ENCODE measurements at places on chromosomes 6 and 20.

- DNase-seq, result no peak
Observed at GRCh38 chr20:18138266-18138582, 561 bp downstream of the KAT14 start.

DNA sequence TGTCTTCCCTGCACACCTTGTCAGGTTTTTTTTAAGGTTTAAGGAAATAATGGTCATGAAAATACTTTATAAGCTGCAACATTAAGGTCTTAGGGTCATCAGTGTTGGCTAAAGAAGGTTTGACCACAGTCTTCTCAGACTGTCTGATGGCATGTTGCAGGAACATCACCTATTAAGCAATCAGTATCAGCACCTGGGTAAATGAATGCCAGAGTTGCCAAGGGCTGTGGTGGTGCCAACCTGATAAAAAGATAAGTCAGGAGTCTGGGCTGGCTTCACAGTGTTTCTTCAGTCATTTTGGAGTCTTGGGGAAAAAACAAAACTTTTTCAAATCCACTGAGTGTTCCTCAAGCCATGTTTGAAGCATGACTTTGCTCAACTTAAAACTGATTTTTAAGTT lies 61.5 kb upstream of the VSTM2L start:
- DNase-seq, result no peak

DNA sequence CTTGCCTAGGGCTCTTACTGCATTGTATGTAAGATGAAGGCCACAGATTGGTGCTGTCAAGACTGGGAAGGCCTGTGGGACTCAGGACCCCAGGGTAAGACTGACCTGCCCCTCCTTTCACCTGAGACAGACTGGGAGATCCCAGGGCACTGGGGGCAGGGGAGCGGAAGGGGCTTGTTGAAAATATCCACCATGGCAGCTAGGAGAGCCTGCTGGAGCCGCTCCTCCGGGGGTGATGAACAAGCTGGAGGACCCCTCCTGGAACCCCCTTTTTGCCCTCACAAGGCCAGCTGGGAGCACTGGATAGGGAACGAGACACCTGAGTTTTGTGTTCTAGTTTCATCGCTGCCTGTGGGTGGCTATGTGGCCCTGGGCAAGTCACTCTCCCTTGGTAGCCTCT lies 9.2 kb upstream of the SDCBP2 start:
- no peak for DNase-seq

- no peak for DNase-seq
Observed at GRCh38 chr20:56932575-56933330, 303.6 kb downstream of the TFAP2C start.

DNA sequence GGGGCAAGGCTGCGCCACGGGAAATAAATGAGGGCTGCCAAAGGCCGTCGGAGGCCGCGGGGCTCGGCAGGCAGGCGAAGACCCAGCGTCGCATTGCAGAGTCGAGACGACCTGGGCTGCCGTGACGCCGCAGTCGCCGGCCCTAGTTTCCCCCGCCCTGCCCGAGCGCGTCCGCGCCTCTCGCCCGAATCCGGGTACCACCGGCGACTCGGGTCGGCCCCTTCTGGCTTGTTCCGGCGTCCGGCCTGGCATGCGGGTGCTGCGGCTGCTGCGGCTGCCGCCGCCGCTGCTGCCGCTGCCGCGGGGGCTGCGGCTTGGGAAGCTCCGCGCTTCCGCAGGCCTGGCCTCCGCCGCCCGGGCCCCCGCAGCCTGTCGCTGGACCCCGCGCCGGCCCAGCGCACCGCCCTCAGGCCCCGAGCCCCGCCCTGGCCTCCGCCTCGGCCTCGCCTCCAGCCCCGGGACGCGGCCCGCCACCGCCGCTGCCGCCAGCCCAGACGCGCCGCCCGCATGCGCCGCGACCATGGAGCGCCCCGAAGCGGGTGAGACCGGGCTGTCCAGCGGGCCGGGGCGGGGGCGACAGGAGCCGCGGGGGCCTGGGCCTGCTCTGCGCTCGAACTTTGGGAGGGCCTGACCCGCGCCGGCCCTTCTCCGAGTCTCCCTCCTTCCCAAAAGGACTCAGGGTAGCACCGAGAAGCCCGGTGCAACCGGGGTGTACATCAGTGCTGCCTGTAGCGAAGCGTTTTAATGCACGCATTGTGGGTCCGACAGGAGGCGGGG lies at the start of gene AKAP7:
AKAP7 (plus strand) TSS at position 224 of the 777 bp plus-strand sequence; CDS start at position 521, 297 bp downstream.
- peak; percentile 21 for DNase-seq

- no peak for DNase-seq
Observed at GRCh38 chr6:41064841-41065240, 7.3 kb downstream of the OARD1 start.

DNA sequence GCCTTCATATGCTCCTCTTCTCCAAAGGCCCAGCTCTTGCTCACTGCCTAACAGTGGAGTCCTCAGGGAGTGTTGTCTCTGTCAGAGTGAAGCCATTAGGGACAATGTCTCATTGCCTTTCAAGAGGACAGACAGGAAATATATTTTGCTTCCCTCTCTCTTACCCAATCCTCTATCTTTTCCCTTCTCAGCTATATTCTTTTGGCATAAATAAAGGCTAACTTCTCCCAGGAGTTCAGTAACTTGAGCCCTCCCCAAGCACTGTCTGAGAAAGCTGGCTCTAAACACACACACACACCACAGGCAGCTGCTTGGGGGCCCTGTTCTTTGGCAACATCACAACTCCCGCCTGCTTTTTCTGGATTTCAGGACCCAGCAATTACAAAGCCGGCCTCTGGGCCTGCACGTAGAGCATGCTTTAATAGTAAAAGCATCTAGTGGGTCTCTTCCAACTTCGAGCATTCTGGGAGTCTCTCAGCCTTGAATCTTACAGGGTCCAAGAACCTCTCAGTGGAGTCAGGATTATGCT lies 34.7 kb upstream of the LAMA4 start:
- DNase-seq, result no peak
